T-helper 2 cell treated with Interferon-gamma antibody and Interleukin-4, amounts not matched to agents 100 ng/mL and 5 ng/mL, for 36 hours (primary cell): ENCODE measurements at places on chromosomes 3 and 15. TPM values are rescaled to one million over a fixed set of nuclear protein-coding genes. Genes with fewer than 3 reads are reported as not detected.

The ABHD5 gene
- 13.5 and 14.3 TPM in 2 replicates for total RNA-seq

The RARB gene
- not detected in 2 replicates for total RNA-seq

The ALDH1L1 gene
- not detected in 2 replicates for total RNA-seq

The CIB1 gene
- 125 TPM in 2 replicates for total RNA-seq

The MYLK gene
- total RNA-seq: 0.18 and 0.30 TPM in 2 replicates

The CPN2 gene
- total RNA-seq: not detected in 2 replicates

The SLC24A5 gene
- not detected in 2 replicates for total RNA-seq

The CKMT1A gene
- 0.30 TPM in 1 of 2 replicates, not detected in the other for total RNA-seq

The DUOX1 gene
- 0.09 TPM in 1 of 2 replicates, not detected in the other for total RNA-seq

The TF gene
- total RNA-seq: under 0.01 and 0.43 TPM in 2 replicates

The TFG gene
- total RNA-seq: 56.1 and 59.4 TPM in 2 replicates
